ENCODE measurements at places on chromosomes 6 and 20.

DNA sequence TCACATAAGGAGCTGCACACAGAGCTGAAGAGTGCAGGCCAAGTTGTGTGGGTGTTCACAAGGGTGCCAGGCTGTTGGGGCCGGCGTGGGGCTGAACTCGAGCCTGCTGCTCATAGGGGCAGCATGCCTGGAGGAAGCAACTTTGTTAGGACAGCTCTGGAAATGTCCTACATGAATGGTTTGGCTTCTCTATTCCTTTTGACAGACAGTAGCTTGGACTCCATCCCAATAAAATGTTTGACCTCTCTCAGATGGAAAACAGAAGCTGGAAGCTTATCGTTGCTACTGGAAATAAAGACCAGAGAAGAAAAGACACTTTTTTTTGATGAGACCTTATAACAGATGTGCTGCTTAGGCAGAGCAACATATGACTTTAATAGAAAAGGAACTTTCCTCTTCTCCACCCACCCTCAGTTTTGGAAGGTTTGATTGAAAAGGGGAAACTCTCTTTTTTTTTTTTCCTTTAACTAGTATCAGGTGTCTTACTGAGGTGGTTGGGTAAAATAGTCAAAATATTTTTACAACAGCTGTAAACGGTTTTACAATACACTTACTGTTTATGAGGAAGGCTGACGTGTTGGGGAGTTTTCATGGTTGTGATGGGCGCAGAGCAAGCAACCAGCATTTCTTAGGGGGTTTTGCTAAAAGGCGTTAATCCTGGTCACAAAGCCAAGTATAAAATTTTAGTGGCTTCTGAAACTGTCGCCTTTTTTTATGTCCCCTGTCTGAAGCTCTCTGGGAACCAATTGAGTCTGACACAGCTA lies 80.7 kb upstream of the EEF1E1 start:
- DNase-seq: no peak

DNA sequence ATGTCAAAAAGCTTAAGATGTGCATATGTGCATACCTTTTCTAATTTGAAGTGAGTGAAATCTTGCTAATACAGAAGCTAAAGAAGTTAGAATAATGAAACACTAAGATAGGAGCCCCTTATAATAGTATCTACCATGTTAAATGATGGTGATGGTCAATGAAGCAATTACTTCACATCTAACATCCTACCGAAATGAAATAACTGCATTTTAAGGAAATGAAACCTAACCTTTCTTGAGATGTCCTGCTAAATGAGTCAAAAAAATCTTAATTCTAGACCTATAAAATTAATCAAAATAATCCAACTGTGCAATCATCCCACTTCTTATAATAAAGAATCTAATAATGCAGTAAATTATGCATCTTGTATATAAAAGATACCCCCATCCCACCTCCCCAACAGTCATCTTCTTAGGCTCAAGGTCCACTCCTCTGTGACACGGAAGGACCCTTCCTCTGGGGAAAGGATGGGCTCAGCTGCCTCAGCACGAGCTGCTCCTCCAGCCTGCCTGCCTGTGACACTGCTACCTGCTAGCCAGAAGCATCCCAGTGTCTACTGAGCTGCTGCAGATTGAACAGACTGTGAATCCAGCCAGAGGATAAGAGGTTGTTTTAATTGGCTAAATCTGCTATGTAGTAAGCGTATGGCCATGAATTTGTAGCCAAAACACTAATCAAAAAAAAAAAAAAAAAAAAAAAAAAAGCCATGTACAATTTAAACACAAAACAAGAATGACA lies 129.6 kb upstream of the BEND3 start:
- no peak for DNase-seq

DNA sequence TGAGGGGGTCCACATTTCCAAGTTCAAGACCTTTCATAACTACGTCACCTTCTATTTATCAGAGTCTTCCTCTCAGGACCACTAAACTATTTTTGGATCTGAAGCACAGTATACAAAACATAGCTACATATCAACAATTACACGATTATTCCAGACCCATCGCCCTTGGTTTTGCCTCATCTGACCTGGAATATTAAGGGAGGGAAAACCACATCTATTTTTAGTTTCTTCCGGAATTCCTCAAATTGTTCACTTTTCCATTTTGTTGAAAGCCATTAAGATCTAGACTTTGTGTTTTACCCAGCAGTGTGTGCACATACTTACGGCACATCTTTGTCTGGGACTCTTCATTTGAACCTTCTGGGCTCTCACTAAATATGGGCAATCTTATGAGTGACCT lies 12.0 kb upstream of the ADGRF5 start:
- DNase-seq: no peak

DNA sequence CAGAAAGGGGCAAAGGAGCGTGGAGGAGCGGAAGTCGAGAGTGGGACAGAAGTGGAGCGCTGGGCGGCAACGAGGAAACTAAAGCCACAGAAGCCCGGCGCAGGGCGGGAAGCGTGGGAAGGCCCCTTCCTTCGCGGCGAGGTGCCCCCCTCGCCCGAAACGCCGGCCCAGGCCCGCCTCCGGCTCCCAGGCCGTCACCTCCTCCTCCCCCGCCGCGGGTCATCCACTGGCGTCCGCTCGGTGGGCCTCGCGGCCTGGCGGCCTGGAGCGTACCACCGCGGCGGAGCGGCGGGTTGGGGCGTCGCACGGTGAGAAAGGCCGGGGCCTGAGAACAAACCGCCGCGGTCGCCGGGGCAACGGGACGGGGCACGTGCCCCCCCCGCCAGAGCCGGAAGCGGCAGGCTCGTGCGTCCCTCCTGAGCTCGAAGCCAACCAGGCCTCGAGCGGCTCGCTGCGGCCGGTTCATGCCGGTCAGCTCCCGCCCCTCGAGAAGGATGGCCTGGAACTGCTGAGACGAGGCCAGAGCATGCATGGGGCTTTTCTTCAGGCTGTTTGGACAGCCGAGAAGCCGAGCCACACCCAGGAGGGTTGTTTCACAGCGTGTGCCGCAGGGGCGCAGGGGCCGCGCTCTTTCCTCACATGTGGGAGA lies at the start of gene TCP11:
TSS of gene TCP11 (minus strand) at position 333 of the 649 bp plus-strand sequence. CDS start 469 bp downstream, outside the sequence.
- DNase-seq: no peak

DNA sequence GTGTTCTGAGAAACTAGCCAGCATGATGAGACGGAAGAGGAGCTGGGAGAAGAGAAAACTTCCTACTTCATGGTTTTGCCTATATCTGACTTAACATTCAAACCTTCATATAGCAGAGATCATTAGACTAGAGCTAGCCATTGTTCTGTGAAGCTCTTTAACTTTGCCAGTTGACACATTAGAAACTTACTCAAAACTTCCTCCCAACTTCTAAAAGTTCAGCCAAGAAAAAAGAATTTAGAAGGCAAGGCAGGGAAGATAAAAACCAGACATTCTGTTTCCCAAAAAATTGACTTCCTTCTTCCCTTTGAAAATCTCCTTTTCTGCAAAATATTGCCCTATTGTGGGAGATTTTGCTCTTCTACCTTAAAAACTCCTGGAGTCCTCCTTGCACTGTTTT lies 134.8 kb upstream of the UST start:
- DNase-seq: no peak

DNA sequence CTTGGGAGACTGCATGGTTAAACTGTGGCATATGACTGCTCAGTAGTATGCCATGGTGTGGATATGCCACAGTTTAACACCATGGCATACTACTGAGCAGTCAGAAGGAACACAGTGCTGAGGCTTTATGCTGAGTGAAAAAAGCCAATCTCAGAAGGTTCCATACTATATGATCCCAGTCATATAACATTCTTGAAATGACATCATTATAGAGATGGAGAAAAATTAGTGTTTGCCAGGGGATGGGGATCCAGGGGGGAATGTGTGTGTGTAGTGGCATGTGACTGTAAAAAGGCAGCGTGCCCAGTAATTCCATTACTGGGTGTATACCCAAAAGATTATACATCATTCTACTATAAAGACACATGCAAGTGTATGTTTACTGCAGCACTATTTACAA lies 85.8 kb downstream of the FOXF2 start:
- no peak for DNase-seq

DNA sequence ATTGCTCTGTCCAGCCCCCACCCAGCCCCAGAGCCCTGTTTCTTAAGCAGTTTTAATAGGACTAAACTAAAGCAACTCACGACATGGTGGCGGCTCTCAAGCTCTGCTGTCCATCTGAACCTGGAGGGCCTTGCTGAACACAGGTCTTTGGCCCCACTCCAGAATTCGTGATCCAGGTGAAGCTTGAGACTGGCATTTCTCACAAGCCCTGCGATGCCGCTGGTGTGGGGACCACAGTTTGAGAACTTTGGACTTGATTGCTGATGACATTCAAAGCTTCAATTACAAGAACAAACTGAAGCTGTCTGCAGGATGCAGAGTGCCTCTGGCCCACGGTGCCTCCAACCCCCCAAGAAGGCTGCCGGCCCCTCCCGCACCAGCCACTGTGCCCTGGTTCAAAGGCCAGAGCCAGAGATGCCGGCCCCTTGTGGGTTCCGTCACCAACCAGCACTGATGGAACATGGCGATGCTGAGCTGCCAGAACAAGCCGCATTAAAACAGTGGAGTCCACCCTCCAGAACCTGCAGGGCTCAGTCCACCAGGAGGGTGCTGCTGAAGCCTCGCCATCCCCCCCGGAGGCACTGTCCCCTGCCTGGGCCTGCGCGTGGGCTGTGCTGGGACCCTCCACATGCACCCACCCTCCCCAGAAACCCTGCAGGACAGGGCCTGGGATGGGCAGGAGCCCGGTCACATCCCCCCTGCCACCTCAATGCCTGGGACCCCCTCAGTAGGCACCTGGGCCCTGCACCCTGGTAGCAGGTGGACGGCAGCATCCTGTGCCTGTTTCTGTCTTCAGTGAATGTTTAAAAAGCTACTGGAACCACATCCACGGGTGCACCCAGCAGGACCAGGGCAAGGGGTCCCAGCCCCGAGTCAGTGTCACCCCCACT lies 101.1 kb downstream of the PSMB1 start:
- no peak for DNase-seq

- DNase-seq: no peak
Measured at GRCh38 chr6:139757784-139758183, 383.3 kb upstream of the CITED2 start.

GRCh38 chr20:16945619-16946018 lies 197.5 kb downstream of the OTOR start:
- no peak for DNase-seq

- no peak for DNase-seq
Measured at GRCh38 chr6:125927761-125928160, 28.8 kb upstream of the HINT3 start.

DNA sequence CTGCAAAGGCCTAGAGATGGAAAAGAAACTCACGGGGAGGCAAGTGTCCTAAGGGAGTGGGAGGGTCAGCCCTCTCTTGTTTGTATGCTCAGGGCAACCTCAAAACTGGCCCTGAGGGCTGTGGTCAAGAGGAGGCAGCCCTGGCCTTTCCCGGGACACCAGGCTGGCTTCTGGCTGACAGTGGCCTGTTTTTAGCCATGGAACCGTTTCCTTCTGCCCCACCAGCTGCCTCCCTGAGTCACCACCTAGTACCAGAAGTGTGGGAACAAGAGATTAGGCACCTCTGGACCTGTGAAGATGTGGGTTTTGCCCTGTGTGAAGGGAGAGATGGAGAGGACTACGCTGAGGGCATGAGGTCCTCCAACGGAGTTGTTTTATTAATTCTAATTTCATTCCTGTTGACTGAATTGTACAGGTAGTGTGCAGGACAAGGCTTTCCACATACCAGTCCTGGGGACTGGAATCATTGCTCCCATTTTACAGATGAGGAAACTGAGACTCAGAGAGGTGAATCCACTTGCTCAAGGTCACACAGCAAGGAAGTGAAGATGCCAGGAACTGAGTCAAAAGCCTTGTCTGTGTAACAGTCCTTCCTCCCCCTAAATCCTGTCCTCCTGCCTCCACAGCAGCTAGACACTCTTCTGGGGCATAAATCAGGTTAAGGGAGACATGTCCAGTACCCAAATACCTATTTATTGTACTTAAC lies 5.5 kb downstream of the FOXS1 start:
- DNase-seq: no peak

GRCh38 chr6:107460083-107460631 lies 793 bp upstream of the PDSS2 start:
- DNase-seq: no peak

GRCh38 chr20:61560361-61560853 lies 308.3 kb downstream of the CDH4 start:
- no peak for DNase-seq

DNA sequence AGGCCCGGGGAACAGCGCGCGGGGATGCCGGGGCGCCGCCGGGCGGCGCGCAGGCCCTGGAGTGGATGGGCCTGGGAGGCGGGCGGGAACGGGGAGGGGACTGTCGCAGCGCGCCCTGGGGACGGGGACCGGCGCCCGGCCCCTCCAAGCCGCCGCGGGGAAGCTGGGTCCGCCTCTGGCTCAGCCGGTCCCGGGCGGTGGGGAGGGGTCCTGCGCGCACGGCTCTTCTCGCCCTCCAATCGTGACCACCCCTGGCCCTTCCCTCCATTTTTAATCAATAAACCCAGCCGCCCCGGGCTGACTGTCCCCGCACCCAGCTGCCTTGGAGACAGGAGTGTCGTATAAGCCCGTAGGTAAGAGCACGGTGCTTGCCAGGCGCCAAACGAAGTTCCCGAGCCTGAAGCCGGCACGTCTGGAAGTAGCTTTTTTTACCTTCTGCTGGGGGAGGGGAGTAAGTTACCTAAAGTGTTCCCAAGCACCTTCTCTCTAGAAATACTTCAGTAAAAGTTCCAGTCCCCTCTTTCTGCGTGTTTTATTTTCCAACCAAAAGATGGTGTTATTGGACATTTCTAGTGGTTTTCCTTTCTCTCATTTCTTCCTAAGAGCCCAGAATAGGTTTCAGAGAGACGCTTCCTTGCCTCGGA lies 780 bp upstream of the TAF4 start:
- DNase-seq: peak; percentile 54

DNA sequence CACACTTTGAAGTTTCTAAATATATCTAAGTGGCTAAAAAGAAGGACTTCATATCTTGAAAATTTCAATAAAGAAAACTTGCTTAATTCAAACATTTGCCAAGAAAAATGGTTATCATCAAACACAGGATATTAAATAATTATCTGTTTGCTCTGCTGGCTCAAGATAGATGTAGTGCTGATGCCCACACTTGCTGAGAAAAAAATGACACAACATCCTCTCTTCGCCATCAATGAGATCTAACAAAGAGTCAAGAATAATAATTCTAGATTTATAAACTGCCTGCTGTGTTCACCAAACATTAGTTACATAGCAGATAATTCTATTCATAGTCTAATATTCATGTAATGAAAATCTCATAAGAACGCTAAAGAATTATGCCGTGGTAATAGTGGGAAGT lies 93.6 kb downstream of the EPHA7 start:
- no peak for DNase-seq
